ENCODE measurements at places on chromosomes 6 and 20. TPM values are rescaled to one million over a fixed set of nuclear protein-coding genes. Genes with fewer than 3 reads are reported as not detected.

Gene C4A
- 45.9 TPM for total RNA-seq

Gene SLC32A1
- total RNA-seq, result 34.4 TPM

Gene KCNK5
- total RNA-seq, result not detected

Gene HLA-DOB
- not detected for total RNA-seq

Gene SNX3
- 212 TPM for total RNA-seq

Gene KPNA5
- 35.3 TPM for total RNA-seq

Gene ISM1
- 2.8 TPM for total RNA-seq

Gene MYB
- total RNA-seq, result 4.8 TPM

Gene WASF1
- total RNA-seq, result 66.4 TPM
